ENCODE measurements at places on chromosomes 11 and 22.

GRCh38 chr22:45702981-45703380 lies 31.3 kb downstream of the ATXN10 start:
- DNase-seq, result no peak

DNA sequence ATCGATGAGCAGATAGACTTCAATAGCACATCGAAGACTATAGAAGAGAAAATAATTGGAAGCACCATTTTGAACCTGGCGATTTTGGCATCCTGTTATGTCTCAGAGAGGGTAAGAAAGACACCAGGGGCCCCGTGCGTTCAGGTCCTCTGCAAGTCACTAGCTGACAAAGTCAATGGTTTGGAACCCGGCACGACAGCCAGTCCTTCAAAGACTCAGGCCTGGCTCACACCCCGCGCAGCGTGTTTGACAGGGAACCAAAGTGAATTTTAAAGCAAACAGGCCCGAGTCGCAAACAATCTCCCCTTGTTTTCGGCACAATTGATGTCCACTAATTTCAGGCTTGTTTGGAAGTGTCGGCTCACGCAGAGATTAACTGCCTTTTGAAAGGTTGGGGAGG lies 716.6 kb downstream of the BRD1 start:
- no peak for DNase-seq

- no peak for DNase-seq
These were observed 33.6 kb upstream of the SUSD2 start for GRCh38 chr22:24147666-24148065.

- DNase-seq, result peak; percentile 62
These were observed 24.8 kb downstream of the ACER3 start for GRCh38 chr11:76885390-76886097.

DNA sequence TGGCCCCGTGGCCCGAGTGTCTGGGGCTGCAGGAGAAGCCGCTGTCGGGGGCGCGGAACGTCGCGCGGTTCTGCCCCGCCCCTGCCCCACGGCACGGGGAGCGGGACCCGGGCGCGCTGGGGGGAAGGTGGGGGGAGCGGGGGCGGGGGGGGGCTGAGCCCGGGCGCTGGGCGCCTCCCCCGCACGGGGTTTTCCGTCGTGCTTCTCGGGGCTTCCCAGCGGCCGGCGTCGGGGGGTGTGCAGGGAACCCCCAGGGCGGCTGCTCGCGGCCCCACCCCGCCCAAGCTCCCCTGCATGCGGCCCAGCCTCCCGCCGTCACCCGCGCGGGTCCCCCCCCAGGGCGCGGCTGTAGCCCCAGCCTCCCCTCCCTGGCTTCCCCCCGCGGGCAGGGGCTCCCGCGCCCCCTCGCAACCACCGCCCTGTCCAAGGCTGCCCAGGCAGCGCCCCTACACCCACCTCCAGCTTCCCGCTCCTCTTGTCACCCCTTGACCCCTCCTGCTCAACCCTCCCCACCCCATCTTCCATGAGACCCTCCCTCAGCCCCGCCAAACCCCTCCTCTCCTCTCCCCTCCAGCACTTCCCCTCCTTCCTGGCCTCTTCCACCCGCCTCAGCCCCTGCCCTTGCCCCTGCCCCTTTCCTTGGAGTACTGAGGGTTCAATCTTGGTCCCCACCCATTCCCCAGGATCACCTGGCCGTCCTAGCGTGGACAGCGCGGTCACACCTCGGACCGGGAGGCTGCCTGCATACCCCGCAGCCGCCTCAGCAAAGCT lies 1.7 kb downstream of the IL17REL start:
- no peak for DNase-seq

- DNase-seq, result peak; percentile 49
These were observed 55.0 kb upstream of the ANO3 start for GRCh38 chr11:26276798-26277424.

GRCh38 chr11:106920899-106921509 lies 97.3 kb downstream of the GUCY1A2 start:
- DNase-seq, result no peak

GRCh38 chr11:56885177-56885576 lies 103.5 kb upstream of the OR5AK2 start:
- DNase-seq, result no peak

- no peak for DNase-seq
These were observed 39.3 kb downstream of the KREMEN1 start for GRCh38 chr22:29112121-29112520.

- no peak for DNase-seq
These were observed 15.9 kb downstream of the RIBC2 start for GRCh38 chr22:45429424-45429823.
